ENCODE measurements at places on chromosomes 7 and 10. TPM values are rescaled to one million over a fixed set of nuclear protein-coding genes. Genes with fewer than 3 reads are reported as not detected.
A peak's percentile ranks its signal among the peaks of the same experiment; 100 is the strongest.

The CYP26C1 gene
- total RNA-seq = 0.09 TPM

The CNPY1 gene
- not detected for total RNA-seq

The ZNF107 gene
- 16.5 TPM for total RNA-seq

The NPC1L1 gene
- 0.04 TPM for total RNA-seq

The EPHA1 gene
- 2.8 TPM for total RNA-seq

The NOLC1 gene
- total RNA-seq = 206 TPM

The AIMP2 gene
- total RNA-seq = 56.0 TPM

The ZNF239 gene
- 2.7 TPM for total RNA-seq

The GNGT1 gene
- total RNA-seq = not detected

The PTF1A gene
- not detected for total RNA-seq

The FFAR4 gene
- not detected for total RNA-seq

The IDI2 gene
- total RNA-seq = not detected

DNA sequence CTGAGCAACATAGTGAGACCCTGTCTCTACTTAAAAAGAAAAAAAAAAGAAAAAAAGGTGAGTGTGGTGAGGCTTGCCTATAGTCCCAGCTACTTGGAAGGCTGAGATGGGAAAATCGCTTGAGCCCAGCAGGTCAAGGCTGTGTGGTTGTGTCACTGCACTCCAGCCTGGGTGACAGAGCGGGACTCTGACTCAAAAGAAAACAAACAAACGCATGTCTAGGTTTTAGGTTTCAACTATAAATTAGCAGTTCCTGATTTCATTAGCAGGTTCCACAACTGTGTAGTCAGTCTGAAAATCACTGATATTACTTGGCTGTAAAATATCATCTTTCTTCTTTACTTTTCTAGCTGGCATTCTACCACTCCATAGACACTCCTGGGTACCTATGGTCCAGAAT, 155.7 kb upstream of the HGF start:
- H3K4me1 ChIP-seq = no peaks in the 10 kb centered on the region
- H3K27ac ChIP-seq = no peak overlapping the region
- no peak overlapping the region for H3K4me3 ChIP-seq
- H3K36me3 ChIP-seq = no peaks in the 10 kb centered on the region
- H3K27me3 ChIP-seq = no peaks in the 10 kb centered on the region
- no peak for DNase-seq

DNA sequence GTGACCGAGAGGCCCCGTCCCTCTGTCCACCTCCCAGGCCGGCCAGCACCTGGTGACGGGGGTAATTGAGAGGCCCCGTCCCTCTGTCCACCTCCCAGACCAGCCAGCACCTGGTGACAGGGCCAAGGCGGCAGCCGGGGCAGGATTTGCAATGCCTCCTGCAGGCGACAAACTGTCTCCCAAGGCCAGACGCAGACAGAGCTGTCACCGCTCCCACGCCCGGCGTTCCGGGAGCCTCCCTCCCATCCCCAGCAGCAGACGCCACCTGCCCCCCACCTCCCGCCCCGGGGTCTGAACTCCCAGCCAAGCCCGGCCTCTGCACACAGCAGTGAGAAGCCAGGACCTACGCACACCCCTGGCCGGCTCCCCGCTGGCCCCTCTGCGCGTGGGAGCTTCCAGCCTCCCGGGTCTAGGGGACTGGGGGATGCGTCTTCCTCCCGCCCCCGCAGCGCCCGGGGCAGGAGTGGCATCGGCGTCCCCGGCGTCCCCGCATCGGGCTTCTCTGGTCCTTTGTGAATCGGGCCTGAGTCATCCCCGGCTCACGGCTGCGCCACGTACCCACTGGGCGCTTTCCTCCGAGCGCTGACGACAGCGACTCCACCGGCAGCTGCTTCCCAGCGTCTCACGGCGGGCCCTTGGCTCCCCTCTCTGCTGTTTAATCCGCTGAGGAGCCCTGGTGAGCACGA, 95.1 kb upstream of the DIP2C start:
- no peak overlapping the region for H3K4me3 ChIP-seq
- H3K27me3 ChIP-seq = peaks cover 14% of the 10 kb centered on the region
- DNase-seq = peak; percentile 89
- no peaks in the 10 kb centered on the region for H3K36me3 ChIP-seq
- peaks cover 4% of the 10 kb centered on the region for H3K4me1 ChIP-seq

DNA sequence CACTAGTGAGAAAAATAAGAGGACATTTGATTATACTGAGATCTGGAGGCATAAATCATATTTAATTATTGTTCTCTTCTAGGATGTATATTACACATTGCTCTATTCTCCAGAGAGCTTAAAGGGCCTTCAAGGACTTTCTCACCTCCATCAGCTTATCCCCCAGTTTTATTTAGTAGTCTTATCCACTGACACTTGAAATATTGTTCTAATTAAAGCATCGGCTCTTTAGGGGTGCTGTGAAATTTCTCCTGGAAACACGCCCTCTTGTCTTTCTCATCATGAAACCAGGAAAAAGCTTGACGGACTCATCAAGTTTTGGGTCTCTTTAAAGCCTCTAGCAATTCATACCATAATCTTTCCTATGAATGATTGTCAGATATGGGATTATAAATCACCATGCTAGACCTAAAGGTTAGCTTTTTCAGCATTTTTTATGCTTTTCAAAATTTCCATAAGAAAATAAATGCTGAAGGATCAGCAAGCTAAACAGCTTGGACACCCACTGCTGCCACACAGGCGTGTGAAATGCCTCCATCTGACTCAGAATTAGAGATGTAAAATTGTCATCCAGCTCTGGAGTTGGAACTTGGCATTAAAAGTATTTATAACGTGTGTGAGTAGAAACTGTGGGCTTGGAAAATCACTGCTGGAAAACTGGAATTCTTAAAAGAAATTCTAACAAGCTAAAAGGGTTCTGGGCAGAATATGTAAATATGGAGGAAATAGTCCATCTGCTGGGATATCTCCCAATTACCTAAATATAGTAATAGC, 216.3 kb downstream of the CHRM2 start:
- no peak overlapping the region for H3K4me3 ChIP-seq
- no peaks in the 10 kb centered on the region for H3K36me3 ChIP-seq
- DNase-seq = no peak

DNA sequence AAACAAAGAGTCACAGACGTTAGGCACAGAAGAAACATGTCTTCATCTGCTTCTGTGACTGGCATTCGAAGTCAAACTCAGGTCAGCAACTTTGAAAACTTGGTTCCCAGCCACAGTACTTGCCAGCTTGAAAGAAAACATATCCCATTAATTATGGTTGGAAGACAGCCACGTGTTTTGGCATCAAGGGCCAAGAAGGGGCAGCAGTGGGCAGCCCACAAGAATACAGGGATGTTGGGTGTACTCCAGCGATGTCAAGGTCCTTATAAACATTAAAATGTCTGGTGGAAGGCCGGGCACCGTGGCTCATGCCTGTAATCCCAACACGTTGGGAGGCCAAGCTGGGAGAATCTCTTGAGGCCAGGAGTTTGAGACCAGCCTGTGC, 29.5 kb downstream of the JCAD start:
- H3K27ac ChIP-seq = no peak overlapping the region
- DNase-seq = no peak
- H3K4me3 ChIP-seq = no peak overlapping the region
- H3K36me3 ChIP-seq = no peaks in the 10 kb centered on the region
- peaks cover 51% of the 10 kb centered on the region for H3K27me3 ChIP-seq

DNA sequence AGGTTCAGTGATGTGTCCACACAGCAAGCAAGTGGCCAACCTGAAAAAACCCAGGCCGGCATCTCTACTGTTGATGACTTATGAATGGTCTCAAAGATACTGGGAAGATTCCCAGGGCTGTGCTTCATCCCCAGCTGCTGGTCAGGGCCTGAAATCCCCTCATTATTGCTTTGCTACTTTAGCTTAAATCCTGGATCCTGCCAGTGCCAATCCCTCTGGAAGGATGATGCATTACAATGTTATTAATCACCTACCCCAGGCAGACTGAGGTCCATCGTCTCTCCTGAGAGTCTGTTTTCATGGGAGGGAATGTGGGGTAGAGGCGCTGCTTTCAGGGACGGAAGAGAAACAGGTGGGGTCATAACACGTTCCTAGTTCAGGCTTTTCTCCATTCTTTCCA, 371.6 kb downstream of the RPS24 start:
- H3K36me3 ChIP-seq = no peaks in the 10 kb centered on the region
- H3K27me3 ChIP-seq = peaks cover 9% of the 10 kb centered on the region
- no peak overlapping the region for H3K4me3 ChIP-seq
- no peak overlapping the region for H3K27ac ChIP-seq

GRCh38 chr10:11689945-11690736, 52.0 kb upstream of the ECHDC3 start:
- no peaks in the 10 kb centered on the region for H3K27me3 ChIP-seq
- peaks cover 17% of the 10 kb centered on the region for H3K4me1 ChIP-seq
- H3K36me3 ChIP-seq = no peaks in the 10 kb centered on the region
- H3K27ac ChIP-seq = no peak overlapping the region

DNA sequence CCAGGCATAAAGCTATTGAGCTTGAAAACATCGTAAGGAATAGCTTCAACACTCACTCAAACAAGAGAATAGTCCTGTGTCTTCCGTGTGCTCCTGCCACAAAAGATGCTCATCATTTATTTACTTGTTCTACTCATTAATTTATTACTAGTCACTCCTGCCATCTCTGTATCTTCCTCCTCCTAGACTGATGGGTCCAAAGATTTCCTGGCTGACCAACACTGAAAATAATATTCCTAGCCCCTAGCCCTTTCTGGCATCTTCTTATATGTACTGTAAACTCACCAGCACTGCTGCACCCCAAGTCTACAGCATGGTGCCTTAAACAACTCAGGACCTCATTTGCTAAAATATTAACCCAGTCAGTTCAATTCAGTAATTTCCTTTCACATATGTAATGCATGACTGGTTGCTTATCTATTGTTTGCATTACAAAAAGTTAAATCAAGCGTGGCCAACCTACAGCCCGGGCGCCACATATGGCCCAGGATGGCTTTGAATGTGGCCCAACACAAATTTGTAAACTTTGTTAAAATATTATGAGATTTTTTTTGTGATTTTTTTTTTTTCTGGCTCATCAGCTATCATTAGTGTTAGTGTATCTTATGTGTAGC, 86.7 kb upstream of the GSDME start:
- H3K27ac ChIP-seq = no peak overlapping the region
- H3K4me3 ChIP-seq = no peak overlapping the region
- no peak for DNase-seq

GRCh38 chr10:57844387-57844998, 423.2 kb downstream of the IPMK start:
- no peaks in the 10 kb centered on the region for H3K27me3 ChIP-seq
- no peaks in the 10 kb centered on the region for H3K4me1 ChIP-seq
- H3K36me3 ChIP-seq = no peaks in the 10 kb centered on the region
- no peak overlapping the region for H3K27ac ChIP-seq

- H3K27me3 ChIP-seq = no peaks in the 10 kb centered on the region
- H3K4me3 ChIP-seq = no peak overlapping the region
- H3K36me3 ChIP-seq = no peaks in the 10 kb centered on the region
- H3K4me1 ChIP-seq = no peaks in the 10 kb centered on the region
These were observed 180.6 kb upstream of the CHRM2 start for GRCh38 chr7:136687693-136688322.

GRCh38 chr7:98995523-98996149, 117.3 kb downstream of the TRRAP start:
- H3K27ac ChIP-seq = peak overlapping the region; percentile 5
- peaks cover 44% of the 10 kb centered on the region for H3K36me3 ChIP-seq
- H3K4me3 ChIP-seq = no peak overlapping the region
- peaks cover 6% of the 10 kb centered on the region for H3K4me1 ChIP-seq
- H3K27me3 ChIP-seq = no peaks in the 10 kb centered on the region
- no peak for DNase-seq

- H3K27ac ChIP-seq = no peak overlapping the region
- H3K36me3 ChIP-seq = no peaks in the 10 kb centered on the region
- H3K27me3 ChIP-seq = no peaks in the 10 kb centered on the region
- H3K4me3 ChIP-seq = no peak overlapping the region
These were observed 140.6 kb downstream of the PCDH15 start for GRCh38 chr10:54660397-54660796.

GRCh38 chr10:102669206-102670064, 25.2 kb downstream of the TRIM8 start:
- no peaks in the 10 kb centered on the region for H3K27me3 ChIP-seq
- DNase-seq = no peak
- H3K27ac ChIP-seq = no peak overlapping the region
- no peak overlapping the region for H3K4me3 ChIP-seq

- H3K36me3 ChIP-seq = no peaks in the 10 kb centered on the region
- no peak overlapping the region for H3K4me3 ChIP-seq
- peaks cover 53% of the 10 kb centered on the region for H3K4me1 ChIP-seq
- no peaks in the 10 kb centered on the region for H3K27me3 ChIP-seq
- DNase-seq = no peak
These were observed 113.4 kb upstream of the CDK1 start for GRCh38 chr10:60664859-60665258.

DNA sequence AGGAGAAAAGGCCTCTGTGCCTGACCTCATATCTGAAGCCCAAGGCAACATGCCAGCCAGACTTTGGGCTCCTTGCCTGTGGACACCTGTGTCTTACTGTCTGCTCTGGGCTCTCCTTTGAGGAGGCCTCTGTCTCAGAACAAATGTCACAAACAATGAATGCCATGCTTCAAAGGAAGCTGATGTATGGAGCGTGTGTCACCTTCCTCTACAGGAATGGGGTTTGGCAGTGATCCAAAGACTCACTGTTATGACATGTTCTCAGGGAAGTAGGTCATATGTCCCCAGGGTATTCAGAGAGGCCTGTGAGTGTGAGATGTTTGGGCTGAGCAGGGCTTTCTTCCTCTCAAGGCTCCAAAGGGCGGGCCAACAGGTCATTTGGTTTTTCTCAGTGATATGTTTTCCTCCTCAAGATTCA, 38.4 kb downstream of the PTPRE start:
- no peaks in the 10 kb centered on the region for H3K27me3 ChIP-seq
- DNase-seq = peak; percentile 49
- H3K4me1 ChIP-seq = peaks cover 27% of the 10 kb centered on the region
- H3K27ac ChIP-seq = peak overlapping the region; percentile 49

- H3K27me3 ChIP-seq = no peaks in the 10 kb centered on the region
- H3K4me1 ChIP-seq = no peaks in the 10 kb centered on the region
- no peak overlapping the region for H3K27ac ChIP-seq
- no peak for DNase-seq
- no peaks in the 10 kb centered on the region for H3K36me3 ChIP-seq
- H3K4me3 ChIP-seq = no peak overlapping the region
These were observed 357.1 kb downstream of the SEMA3D start for GRCh38 chr7:84829719-84830118.

DNA sequence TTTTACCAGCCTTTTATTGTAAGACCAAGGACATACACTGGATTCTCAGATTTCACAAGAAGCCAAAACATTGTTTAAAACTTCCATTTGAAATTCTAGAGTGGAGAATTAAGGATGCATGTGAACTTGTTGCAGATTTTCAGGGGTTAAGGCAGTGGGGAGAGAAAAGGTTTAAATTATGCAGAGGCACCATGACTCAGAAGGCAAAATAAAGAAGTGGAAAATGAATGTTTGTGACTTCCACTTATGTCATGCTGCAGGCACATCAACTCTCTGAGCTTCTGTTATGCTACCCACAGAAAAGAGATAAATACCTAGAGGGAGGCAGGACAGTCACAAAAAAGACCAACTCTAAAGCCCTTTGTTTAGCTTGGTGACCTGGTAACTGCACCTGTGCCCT, 84.4 kb upstream of the BET1 start:
- peaks cover 10% of the 10 kb centered on the region for H3K4me1 ChIP-seq
- peaks cover 22% of the 10 kb centered on the region for H3K27me3 ChIP-seq
- H3K36me3 ChIP-seq = no peaks in the 10 kb centered on the region
- no peak overlapping the region for H3K4me3 ChIP-seq
- DNase-seq = no peak

- no peaks in the 10 kb centered on the region for H3K27me3 ChIP-seq
- no peak for DNase-seq
- H3K36me3 ChIP-seq = peaks cover 36% of the 10 kb centered on the region
- H3K27ac ChIP-seq = no peak overlapping the region
- H3K4me3 ChIP-seq = no peak overlapping the region
These were observed 108.3 kb downstream of the MAPK8 start for GRCh38 chr10:48414778-48415177.
